ENCODE measurements at places on chromosomes 2 and 18.

- DNase-seq = no peak
Measured at GRCh38 chr18:28032177-28032576, 144.8 kb downstream of the CDH2 start.

GRCh38 chr2:237300739-237301138, 113.2 kb downstream of the COL6A3 start:
- no peak for DNase-seq

DNA sequence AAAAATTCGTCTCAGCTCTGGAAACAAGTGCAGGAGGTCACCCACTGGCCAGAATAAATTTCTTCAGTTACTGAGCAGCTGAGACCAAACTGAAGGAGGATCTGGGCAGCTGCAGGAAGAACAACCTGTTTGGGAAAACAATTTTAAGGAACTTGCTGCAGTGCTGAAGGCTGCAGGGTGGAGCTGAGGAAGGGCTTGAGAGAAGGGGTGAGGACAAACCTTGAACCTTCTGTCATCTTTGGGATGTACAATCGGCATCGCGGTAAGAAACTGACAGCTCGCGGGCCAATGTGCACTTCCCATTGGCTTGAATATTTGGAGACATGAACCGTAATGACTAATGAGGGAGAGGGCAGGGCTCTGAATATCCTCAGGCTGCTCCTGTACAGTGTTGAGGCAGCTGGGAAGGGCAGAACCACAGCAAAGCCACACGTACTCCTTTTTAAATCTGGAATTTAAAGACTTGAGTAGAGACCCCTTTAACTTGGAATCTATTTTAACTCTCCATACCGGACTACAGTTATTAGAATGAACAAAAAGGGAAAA, 90.3 kb downstream of the TACR1 start:
- DNase-seq = no peak

- no peak for DNase-seq
Measured at GRCh38 chr18:36629138-36629530, 199.7 kb downstream of the TPGS2 start.

DNA sequence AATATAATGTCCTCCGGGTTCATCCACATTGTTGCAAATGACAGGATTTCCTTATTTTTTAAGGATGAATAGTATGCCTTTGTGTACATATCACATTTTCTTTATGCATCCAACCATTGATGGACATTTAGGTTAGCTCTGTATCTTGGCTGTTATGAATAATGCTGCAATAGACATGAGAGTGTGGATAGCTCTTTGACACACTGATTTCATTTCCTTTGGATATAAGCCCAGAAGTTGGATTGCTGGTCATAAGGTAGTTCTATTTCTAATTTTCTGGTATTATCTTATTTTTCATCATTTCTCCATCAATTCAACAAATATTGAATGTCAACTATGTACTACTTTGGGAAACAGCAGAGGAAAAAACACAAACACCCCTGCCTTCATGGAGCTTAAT, 423.3 kb downstream of the MTX2 start:
- no peak for DNase-seq

DNA sequence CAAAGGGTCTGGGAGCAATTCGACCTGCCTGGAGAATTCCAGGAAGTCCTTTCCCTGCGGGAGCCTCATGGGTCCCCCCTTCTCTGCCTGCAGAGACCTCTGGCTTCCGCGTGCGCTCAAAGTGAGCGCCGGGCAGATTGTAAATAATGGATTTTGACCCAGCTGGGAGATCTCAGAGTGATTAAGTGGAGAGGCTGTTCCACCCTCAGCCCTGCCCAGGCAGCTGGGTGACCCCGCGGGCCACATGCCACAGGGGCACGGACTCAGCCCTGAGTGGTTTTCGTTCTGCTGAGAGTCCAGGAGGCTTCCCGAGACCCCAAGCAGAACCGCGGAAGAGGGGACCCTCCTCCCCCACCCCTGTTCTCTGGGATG, 1.2 kb downstream of the KCNG2 start:
- peak; percentile 66 for DNase-seq

DNA sequence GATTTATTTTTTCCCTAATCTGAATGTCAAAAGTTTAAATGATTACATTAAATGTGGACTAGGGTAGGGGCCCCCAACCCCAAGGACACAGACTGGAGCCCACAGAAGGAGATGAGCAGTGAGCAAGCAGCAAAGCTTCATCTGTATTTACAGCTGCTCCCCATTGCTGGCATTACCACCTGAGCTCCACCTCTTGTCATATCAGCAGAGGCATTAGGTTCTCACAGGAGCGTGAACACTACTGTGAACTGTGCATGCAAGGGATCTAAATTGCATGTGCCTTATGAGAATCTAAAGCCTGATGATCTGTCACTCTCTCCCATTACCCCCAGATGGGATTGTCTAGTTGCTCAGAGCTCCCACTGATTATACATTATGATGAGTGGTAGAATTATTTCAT, 3.8 kb downstream of the MOB1A start:
- peak; percentile 28 for DNase-seq

DNA sequence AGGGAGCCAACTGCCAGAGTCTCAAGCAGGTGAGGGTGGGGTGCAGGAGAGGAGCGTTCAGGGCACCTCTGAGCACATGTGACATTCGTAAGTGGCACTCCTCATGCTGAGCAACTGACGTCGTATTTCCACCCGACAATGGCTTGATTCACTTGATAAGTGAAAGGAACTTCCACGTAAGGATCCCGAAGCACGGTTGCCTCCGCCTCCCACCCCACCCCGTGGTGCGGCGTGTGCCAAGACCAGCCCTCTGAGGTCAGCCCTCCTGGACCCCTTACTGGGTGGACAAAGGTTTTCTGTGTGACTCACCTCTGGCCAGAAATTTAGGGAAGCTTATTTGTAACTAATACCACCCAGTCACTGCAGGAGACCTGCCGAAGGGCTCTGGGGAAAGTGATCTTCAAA, 59.9 kb downstream of the AGAP1 start:
- no peak for DNase-seq

- no peak for DNase-seq
Measured at GRCh38 chr2:172806996-172807395, 71.4 kb downstream of the RAPGEF4 start.

GRCh38 chr2:120254178-120254577, 1.5 kb downstream of the RALB start:
- no peak for DNase-seq

DNA sequence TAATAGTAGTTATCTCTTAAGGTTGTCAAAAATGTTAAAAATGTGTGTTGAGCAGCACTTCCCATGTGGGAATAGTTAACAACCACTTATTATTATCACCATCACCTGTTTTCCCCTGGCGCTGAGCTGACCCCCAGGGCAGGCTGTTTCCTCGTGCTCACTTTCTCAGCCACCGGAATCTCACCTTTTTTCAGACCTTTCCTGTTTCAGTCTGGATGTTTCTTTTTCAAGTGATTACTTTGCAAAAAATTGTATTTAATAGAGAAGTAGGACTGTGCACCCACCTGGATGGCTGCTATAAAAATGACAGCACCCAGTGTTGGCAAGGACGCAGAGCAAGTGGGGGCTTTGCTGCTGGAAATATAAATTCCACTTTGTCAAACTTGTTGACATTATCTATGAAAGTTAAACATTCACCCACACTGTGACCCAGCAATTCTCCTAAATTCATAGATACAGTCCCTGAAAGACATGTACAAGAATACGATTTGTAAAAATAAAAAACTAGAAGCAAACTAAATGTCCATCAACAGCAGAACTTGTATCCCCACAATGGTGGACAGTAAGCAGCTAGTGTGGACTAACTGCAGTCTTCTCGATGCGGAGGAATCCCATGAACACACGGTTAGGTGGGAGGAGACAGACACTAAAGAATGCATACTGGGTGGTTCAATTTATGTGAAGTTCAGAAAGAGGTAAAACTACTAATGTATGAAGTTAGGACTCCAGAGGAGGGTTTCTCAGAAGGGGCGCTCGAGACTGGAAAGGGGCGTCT, 66.5 kb downstream of the SOWAHC start:
- no peak for DNase-seq

- no peak for DNase-seq
Measured at GRCh38 chr2:36387258-36387916, 31.8 kb downstream of the CRIM1 start.

GRCh38 chr2:121721926-121722325, 14.7 kb downstream of the NIFK start:
- DNase-seq = no peak

DNA sequence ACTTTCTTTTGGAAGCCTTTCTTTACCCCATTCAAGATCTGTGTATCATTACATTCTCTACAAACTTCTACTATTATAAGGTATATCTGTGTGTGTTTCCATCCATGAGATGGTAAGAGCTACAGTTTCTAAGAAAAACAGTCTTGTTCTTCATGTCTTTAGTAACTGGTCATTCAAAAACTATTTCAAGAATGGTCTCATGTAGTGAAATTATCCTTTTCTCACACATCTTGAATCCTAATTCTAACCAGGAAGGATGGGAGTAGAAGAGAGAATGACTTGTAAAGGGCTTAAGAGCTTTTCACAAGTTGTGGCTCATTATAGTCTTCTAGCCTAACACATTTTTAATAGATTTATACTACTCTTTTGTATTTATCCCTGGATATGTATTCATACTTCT, 47.3 kb downstream of the ROCK1 start:
- no peak for DNase-seq

GRCh38 chr18:49859021-49859359, 45.7 kb upstream of the ACAA2 start:
- no peak for DNase-seq

DNA sequence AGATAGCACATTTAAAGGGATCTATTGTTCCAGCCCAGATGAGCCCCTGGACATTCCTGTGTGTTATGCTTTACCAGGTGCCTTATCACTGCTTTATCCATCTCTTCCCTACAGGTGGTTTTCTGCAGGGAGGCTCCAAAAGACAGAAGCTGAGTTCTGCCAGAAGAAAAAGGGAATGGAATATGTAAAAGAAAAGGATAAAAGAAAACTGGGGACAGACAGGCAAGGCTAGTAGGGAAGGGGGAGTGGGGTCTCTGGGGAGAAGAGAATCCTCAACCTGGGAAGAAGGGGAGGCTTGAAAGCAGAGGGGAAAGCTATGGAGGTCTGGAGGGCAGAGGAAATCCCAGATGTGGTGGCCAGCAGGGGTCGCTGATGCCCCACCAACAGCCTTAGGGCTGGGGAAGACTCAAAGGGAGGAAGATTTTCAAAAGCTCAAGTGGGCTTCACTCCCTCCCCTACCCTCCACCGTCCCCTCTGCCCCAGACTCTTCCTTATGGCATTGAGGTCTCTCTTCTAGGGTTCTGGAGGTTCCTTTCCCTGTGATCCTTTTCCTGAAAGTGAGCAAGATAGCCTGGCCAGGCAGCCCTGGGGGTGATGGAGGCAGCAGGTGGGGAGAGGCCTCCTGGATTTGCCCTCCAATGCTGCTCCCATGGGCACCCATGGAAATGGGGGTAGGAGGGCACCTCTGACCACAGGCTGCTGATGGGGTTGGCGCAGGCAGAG, 178.1 kb upstream of the PKDCC start:
- peak; percentile 33 for DNase-seq

GRCh38 chr18:77086034-77086433, 46.5 kb downstream of the MBP start:
- no peak for DNase-seq

DNA sequence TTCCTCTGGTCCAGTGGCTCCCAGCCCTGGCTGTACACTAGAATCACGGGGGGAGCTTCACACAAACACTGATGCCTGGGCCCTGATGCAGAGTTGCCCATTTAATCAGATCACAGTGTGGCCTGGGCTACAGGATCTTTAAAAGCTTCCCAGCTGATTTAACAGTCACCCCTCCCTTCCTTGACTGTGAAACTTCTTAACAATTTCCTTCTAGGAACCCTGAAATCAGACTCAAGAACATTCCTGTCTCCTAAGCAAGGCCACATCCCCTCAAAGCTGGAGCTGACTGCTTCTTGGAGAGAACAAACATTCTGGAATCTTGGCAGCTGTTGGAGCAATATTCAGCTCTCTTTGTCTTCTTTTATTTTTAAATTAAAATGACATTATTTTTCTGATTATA, 88.7 kb downstream of the ADD2 start:
- no peak for DNase-seq

DNA sequence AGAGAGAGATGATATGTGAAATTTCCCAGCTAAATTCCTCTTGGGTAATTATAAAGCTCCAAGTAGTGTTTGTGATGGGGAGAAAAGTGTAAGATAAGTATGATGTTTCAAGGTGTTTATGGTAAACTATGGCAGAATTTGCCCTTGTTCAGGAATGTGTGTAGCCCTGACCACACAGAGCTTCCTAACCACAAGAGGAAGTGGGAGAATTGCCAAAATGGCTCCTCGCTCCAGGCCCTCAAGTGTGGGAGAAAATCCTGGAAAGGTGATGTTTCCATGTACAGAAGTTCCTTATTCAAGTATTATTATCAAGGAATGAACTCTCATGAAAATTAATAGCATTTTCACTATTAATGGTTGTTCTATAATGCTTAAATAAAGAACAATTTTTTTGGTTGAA, 878.3 kb downstream of the TDRD15 start:
- no peak for DNase-seq
